ENCODE measurements at places on chromosomes 11 and 22.

DNA sequence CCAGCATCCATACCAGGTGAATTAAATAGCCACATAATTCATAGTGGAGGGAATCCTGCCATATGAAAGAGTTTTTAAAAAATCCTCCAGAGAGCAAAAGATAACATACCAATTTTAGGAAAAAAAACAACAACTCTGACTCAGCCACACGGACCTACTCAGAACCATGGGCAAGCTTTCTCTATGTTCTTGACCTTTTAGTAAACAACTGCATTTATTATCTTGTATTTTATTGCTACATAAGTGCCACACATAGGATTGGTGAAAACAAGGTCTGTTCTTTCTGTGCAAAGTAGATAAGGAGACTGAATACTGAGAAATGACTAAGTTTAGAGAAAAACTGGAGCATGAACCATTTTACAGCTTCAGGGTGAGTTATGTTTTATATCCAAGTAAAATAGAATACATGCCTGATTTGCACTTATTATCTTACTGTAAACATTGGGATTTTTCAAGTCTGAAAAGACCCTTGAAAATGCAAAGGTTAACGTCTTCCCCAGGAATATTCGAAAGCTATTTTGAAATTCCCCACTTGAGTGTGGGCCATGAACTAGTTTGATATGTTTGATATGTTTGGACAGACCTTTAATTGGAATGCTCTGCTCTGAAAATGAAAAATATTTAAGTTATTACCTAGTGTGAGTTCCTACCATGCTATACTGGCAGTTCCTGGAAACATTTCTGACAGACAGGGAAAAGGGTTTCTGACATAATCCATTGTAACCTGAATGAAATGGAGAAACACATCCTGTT lies 89.5 kb upstream of the DDI1 start:
- no peak for DNase-seq

- peak; percentile 57 for DNase-seq
Observed at GRCh38 chr11:65502555-65503367, 3.9 kb downstream of the MALAT1 start.

- peak; percentile 85 for DNase-seq
Observed at GRCh38 chr11:119479685-119480275, 56.8 kb upstream of the THY1 start.

GRCh38 chr11:21545699-21546098 lies 647.2 kb upstream of the ANO5 start:
- DNase-seq, result no peak

GRCh38 chr11:119461229-119461963 lies 38.4 kb upstream of the THY1 start:
- peak; percentile 58 for DNase-seq

- peak; percentile 27 for DNase-seq
Observed at GRCh38 chr11:18245396-18245795, 3.1 kb downstream of the SAA2 start.

GRCh38 chr11:46250745-46251052 lies 26.8 kb upstream of the CREB3L1 start:
- DNase-seq, result no peak

- DNase-seq, result no peak
Observed at GRCh38 chr22:43390872-43391271, 20.9 kb upstream of the MPPED1 start.

GRCh38 chr11:131859538-131860210 lies 489.3 kb downstream of the NTM start:
- DNase-seq, result peak; percentile 37

DNA sequence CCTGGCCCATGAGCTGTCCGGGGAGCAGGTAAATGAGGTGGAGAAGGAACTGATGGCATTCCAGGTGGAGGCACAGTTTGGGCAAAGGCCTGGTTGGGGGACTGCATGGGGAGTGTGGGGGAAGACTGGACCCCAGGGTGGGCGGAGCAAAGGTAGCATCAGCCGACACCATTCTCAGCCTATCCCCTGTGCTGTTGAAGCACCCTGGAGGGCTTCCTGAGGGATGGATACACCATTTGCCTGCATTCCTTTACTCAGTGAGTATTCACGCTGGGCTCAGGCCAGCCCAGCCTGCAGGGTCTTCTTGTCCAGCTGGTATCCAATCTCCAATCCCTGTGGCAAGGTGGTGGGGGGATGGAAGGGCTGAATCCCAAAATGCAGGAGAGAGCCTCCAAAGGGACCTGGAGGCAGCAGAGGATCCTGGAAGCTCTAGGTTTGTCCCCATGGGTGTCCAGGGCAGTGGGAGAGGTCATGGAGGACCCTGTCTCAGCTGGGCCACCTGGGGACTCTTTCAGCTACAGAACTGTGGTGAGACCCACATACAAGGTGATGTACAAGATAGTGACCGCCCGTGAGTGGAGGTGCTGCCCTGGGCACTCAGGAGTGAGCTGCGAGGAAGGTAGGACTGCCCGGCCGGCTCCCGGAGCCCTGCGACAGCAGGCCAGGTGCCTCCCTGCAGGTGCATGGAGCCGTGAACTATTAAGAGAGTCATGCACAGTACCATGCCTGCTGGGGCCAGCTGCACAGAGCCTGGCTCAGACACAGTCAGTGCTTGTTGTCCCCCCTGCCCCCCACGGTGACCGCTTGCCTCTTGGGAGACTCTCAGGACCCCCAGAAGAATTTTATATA lies 9.5 kb downstream of the EMID1 start:
- no peak for DNase-seq

DNA sequence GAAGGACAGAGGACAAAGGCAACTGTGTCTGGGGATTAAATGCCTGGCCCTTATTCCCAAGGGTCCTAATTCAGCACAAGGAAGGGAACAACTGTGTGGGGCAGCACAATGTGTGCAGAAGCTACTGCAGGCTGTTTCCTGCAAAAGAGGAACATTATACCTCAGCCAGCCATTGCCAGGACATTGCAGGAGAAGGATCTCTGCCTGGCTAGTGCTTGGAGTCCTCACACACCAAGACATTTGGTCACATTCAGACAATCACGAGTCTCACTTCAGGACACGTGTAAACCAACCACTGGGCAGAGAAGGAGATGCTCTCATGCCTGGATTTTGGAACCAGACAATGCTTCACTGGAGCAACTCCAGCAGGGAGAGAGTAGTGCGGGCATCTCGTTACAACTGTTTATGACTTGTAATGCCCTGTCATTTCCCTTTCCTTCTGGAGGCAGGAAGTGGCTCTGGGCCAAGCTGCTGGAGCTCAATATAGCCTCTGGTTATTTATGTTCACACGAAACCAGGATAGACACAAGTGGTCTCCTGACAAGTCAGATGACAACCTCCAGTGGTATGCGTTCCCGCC lies 23.9 kb upstream of the ZC3H12C start:
- peak; percentile 95 for DNase-seq

DNA sequence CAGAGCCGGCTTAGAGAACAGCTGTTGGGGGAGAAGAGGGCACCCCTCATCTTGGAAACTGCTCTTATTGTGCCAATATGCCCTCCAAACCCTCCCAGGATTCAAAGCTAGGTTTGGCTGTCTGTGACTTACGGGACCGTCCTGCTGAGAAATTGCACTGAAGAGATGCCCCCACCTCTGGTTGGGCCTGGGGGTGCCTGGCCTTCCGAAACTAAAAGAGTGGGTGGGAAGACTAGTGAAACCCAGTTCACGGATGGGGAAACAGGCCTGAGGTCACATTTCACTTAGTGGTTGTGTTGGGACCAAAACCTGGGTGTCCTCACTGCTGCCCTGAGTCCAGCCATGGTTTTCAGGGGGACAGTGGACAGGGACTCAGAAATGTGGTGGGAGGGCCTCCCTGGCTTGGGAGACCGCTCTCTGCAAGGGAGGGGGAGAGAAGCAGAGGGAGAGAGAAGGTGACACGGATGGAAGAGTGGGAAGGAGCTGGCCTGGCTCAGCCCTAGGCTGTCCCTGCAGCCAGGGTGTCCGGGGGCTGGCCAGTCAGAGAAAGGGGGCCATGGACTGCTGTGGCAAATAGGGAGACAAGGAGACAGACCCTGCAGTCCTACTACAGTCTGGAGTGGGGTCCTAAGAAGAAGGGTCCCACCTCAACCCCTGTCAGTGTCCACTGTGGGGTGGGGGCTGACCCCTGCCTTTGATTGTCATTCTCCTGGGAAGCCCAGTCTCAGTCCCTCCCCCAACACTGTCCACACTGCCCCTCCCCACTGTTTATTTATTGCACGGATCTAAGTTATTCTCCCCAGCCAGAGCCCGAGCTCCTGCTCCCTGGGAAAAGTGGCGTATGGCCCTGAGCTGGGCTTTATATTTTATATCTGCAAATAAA lies 13.6 kb downstream of the MAFF start:
- DNase-seq, result no peak

- no peak for DNase-seq
Observed at GRCh38 chr22:42335839-42336378, 65.5 kb upstream of the TCF20 start.

DNA sequence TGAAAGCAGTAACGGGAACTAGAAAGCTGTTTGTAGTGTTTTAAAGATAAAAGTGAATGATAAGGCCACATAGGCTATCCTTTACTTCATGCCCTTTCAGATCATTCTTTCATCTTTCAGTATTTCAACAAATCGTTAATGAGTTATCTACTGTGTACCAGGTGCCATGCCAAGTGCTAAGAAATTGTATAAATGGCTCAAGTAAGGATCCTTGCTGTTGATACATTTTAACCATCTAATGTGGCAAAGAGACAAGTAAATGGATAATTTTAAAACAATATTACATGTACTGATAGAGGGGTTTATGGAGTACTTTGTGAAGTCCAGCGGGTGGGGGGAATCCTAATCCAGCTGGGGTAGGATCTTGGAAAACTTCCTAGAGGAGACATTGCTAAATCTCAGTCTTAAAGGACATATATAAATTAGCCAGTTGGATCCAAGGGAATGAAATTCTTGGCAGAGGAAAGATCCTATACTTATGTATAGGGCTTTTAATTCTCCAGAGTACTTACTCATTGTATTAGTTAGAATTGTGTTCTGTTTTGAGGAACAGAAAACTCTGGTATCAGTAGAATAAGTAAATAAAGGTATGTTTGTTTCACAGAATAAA lies 119.4 kb downstream of the TRIM44 start:
- DNase-seq, result no peak

GRCh38 chr11:66848671-66849500 lies 5.6 kb downstream of the RCE1 start:
- no peak for DNase-seq

- no peak for DNase-seq
Observed at GRCh38 chr22:49795521-49795920, 32.2 kb downstream of the BRD1 start.

- DNase-seq, result no peak
Observed at GRCh38 chr11:75461151-75461550, 28.1 kb upstream of the KLHL35 start.

- peak; percentile 24 for DNase-seq
Observed at GRCh38 chr22:26362471-26362870, 66.6 kb upstream of the ASPHD2 start.

DNA sequence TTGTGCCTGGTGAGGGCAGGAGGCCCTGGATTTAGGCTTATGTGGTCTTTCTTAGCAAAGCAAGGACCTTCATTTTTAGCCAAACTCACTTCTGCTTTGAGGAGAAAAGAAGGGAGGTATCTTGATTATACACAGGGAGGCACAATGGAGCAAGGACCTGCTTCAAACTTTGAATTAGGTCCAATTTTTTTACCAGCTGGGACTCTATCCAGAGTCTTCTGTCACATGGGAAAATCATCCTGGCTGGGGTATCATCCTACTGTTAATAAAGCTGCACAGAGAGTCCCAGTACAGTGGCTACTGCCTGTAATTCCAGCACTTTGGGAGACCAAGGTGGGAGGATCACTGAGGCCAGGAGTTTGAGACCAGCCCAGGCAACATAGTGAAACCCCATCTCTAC lies 87.8 kb downstream of the CWC15 start:
- DNase-seq, result peak; percentile 10

DNA sequence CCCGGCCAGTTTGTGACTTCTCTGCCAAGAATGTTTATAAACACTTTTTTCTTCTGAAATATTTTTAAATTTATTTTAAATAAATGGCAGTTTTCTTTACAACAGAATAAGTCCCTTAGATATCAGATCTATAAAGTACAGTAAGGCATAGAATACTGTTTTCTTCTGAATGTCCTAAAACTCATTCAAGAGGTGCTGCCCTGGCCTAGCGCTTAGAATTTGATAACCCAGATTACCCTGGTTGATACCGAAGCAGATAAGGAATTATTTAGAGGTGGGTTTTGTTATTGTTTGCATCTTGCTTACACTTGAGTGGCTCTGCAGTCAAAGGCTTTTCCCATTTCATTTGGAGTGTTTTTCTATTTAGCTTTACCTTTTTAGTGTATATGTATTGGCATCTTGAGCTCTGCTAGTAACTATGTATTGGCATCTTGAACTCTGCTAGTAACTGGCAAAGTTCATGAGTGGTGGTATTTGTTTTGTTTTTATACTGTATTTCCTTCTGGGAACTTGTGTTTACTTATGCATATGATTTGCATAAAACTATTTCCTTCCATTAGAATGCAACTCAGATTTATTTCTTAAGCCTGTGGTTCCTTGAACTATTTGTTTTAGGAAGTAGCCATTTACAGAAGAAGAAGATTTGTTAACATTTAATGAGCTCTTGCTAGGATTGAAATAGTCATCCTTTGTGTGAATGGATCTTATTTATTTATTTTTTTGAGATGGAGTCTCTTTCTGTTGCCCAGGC lies 1.2 kb downstream of the ACAD8 start:
- DNase-seq, result no peak

DNA sequence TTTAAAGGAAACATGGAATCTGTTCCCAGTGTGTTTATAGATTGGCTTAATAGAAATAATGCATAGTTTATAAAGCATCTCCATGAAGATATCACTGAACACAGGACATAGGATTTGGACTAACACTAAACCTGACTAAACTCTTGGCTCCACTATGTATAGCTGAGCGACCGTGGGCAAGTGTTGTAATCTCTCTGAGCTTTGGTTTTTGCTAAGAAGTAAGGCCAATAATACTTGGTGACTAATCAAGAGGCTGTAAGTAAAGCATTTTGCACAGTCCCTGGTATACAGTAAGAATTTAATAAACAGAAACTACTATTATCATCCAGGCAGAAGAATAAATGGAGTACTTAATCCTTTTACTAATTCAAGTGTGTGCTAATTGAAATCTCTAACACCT lies 125.5 kb upstream of the MTMR2 start:
- DNase-seq, result peak; percentile 56

GRCh38 chr11:61711498-61711897 lies 31.3 kb downstream of the DAGLA start:
- no peak for DNase-seq

GRCh38 chr11:7582338-7582985 lies 68.7 kb downstream of the PPFIBP2 start:
- DNase-seq, result no peak

DNA sequence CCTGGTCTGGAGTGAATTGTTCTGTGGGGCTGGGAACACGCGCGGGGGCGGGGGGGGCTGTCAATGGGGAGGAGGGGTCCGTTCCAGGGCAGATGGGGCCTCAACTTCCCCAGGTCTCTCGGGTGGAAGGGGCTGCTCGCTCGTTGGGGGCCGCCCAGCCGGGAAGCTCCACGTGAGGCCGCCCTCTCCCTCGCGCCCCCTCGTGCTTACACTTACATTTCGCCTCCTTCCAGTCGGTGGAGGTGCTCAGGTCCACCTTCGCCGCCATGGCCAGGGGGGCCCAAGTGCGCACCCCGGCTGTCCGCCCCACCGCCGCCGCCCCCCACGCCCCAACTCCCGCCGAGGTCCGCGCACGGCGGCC lies 452 bp downstream of the MACROD1 start:
- DNase-seq, result no peak

GRCh38 chr22:39348909-39349505 lies 784 bp upstream of the SYNGR1 start:
- no peak for DNase-seq

Measured in HCEC 1CT (cell line).